ENCODE measurements at places on chromosomes 3 and 15.

DNA sequence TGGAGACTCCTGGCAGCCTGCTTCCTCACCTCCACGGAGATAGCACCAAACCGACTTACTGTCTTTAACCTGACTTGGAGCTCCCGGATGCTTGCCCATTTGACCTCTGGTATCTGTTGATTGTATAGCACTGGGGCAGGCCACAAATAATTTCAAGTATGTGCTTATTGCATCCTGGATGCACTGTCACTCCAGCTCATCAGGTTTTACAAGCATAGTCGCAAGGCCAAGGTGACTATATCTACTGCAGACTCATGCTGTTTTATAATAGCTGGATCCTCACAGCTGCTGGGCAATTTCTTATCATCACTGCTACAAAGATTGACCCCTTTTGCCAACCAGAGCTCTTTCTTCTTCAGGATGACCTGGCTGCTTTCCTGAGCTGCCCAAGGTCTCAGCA, 45.6 kb downstream of the PEX5L start:
- no peak for DNase-seq

- no peak for DNase-seq
These were observed 270.5 kb upstream of the SGO1 start for GRCh38 chr3:20456511-20456910.

- no peak for DNase-seq
These were observed 375.8 kb downstream of the TIGIT start for GRCh38 chr3:114669614-114670013.

DNA sequence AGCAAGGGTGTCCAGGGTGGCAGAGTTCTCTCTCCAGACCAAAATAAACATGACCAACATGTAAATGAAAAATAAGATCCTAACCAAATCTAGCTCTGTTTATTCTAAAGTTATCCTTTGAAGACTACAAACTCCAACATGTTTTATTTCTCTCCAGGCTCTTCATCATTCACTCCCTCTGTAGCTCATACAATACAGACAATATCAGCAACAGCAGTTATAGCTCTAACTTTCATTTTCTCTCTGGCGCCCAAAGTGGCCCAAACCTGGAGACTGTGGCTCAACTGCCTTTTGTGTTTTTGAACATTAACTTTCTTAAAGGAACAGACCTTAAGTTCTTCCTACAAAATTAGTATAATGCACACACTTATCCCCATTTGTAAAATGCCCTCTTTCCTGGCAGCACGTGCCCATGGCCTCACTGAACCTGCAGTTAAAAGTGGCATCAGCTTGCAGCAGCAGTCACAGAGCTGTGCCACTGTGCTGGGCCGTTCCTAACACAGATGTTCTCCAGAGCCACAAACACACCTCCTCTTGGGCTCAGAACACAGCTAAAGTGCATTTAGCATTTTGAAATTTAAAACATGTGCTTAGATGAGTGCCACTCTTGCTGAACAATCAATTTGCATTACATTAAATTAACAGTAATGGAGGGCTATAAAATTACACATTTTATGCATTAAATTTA, 91.9 kb downstream of the RORA start:
- DNase-seq = no peak

DNA sequence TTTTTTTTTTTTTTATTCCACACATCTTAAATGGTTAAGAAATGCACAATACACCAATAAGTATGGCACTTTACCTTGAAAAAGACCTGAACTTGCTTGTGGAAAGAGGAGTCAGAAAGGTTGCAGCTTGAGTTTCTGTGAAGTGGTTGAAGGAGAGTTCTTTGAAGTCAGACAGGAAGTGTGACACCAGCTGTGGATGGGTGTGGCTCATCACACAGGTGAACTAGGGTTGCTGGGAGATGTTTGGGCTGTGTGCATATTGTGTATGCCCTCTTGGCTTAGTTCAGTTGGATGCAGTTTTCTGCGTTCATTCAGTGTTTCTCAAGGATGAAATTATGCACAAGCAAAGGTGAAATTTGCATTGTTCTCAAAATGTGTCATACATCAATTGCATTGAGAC, 6.3 kb downstream of the AEN start:
- no peak for DNase-seq

- DNase-seq = no peak
These were observed 323.3 kb downstream of the DIPK2A start for GRCh38 chr3:144294659-144295538.
